ENCODE measurements at places on chromosomes 13 and 19. TPM values are rescaled to one million over a fixed set of nuclear protein-coding genes. Genes with fewer than 3 reads are reported as not detected.

DNA sequence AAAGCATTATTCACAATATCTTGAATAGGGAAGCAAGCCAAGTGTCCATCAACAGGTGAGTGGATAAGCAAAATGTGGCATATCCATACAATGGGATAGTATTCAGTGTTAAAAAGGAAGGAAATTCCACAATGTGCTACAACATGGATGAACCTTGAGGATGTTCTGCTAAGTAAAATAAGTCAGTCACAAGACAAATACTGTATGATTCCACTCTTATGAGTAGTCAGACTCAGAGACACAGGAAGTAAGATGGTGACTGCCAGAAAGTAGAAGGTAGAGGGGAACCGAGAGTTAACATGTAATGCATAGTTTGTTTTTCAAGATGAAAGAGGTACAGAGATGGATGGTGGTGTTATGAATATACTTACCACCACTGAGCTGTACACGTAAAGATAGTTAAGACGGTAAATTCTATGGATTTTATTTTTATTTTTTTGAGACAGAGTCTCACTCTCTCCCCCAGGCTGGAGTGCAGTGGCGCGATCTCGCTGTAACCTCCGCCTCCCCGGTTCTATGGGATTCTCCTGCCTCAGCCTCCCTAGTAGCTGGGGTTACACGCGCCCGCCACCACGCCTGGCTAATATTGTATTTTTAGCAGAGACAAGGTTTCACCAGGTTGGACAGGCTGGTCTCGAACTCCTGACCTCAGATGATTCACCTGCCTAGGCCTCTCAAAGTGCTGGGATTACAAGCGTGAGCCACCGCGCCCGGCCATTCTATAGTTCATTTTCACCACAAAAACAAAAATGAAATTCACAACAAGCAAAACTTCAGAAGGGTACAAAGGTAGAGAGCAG, 1.0 kb upstream of the CHAMP1 start:
- no peaks in the 10 kb centered on the region for H3K27me3 ChIP-seq
- no peaks in the 10 kb centered on the region for H3K36me3 ChIP-seq
- no peak for DNase-seq
- peaks cover 15% of the 10 kb centered on the region for H3K4me1 ChIP-seq
- peak overlapping the region; percentile 80 for H3K4me3 ChIP-seq
- H3K27ac ChIP-seq, result peak overlapping the region; percentile 87

DNA sequence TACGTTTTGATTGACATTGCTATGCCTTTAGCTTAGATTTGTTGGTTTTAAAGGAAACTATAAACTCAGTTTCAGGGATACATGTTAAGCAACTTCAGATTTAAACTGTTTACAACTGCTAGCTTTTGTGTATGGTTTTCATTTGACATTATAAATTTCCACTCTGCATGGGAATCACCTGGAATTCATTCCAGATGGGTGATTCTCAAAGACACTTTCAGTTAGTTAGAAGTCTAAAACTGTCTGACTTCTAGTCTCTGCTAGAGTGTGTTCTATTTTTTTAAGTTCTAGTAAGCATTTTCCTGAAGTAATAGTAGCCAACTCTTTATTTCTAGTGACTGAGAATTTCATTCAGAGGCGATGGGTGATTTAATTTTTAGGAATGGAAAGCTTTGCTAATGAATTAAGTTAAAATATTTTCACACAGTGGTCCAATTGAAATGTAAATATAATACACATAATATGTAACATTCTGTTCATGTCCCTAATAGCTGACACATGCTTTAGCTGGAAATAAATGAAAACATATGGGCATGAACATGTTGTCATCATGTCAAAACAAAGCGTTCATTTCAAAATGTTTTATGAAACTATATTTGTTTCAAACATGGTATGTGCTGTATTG, 58.3 kb upstream of the CSNK1A1L start:
- DNase-seq, result no peak
- H3K27me3 ChIP-seq, result no peaks in the 10 kb centered on the region
- no peaks in the 10 kb centered on the region for H3K4me1 ChIP-seq
- H3K36me3 ChIP-seq, result no peaks in the 10 kb centered on the region
- H3K27ac ChIP-seq, result no peak overlapping the region

ZNF792 gene
- total RNA-seq, result 2.2 TPM

- H3K4me3 ChIP-seq, result no peak overlapping the region
- H3K4me1 ChIP-seq, result no peaks in the 10 kb centered on the region
- H3K36me3 ChIP-seq, result no peaks in the 10 kb centered on the region
- H3K27ac ChIP-seq, result no peak overlapping the region
Observed at GRCh38 chr13:93289842-93290241, 63.2 kb downstream of the GPC6 start.

PEAK3 gene
- total RNA-seq, result not detected

RXFP2 gene
- total RNA-seq, result not detected

SIGLEC10 gene
- 0.87 TPM for total RNA-seq

SIGLEC8 gene
- not detected for total RNA-seq

SYCN gene
- not detected for total RNA-seq

DNA sequence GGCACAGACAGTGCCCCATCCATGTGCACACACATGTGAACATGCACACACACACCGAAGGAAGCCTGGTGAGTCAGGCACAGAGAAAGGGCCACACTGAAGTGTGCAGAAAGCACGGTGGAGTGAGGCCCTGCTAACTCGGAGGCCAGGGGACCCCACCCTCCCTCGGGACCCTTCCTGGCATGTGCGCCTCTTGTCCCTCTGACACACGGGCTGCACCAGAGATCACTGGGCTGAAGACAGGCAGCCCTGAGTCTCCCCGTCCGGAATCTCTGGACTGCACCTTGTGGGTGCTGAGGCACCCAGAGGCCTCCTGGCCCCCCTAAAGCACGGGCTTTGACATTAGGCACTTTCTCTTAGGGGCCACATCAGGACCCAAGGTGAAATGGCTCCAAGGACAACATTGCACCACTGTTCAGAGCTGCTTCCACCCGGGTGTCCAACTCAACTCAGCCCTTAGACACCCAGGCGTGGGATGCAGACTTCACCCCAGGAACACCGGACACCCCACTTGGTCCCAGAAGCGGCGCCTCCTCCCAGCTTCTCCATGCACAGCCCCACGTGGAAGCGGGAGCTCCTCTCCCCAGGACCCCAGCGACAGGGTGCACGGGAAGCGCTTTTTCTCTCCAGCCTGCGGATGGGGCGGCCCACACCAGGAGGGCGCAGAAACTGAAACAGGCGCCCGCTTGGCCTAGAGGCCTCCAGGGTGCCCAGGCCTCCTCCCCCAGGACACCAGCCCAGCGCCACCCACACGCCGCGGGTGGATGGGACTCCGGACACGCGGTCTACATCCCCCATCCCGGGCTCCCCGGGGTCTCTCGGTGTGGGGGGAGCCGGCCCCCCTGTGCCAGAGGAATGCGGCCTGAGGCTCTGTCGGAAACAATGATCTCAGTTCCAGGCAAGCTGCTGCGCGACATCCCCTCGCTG, 90.2 kb downstream of the SPACA7 start:
- DNase-seq, result no peak
- H3K36me3 ChIP-seq, result no peaks in the 10 kb centered on the region
- H3K27ac ChIP-seq, result no peak overlapping the region
- no peak overlapping the region for H3K4me3 ChIP-seq
- no peaks in the 10 kb centered on the region for H3K4me1 ChIP-seq
- H3K27me3 ChIP-seq, result no peaks in the 10 kb centered on the region

GRCh38 chr19:39602224-39602623, at the start of gene LGALS13:
Gene LGALS13, plus strand, starts transcription at chr19:39602524. Its CDS starts 45 bp downstream, at chr19:39602569.
- no peaks in the 10 kb centered on the region for H3K36me3 ChIP-seq
- H3K4me1 ChIP-seq, result no peaks in the 10 kb centered on the region
- DNase-seq, result no peak
- H3K27ac ChIP-seq, result no peak within 1 kb of the TSS
- H3K27me3 ChIP-seq, result peaks cover 4% of the 10 kb centered on the region
- no peak within 1 kb of the TSS for H3K4me3 ChIP-seq

PPAN gene
- 35.4 TPM for total RNA-seq

DNA sequence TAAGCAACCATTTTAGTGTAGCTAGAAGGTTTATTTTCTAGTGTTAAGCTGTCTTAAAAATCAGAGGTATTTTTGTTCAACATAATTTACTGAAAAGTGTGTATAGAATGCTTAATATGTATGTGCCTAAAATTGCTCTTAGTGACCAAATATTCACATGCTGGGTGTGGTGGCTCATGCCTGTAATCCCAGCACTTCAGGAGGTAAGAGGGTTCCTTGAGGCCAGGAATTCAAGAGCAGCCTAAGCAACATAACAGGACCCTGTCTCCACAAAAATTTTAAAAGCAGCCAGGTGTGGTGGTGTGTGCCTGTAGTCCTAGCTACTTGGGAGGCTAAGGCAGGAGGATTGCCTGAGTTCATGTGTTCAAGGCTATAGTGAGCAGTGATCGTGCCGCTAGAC, 120.9 kb upstream of the FRY start:
- peaks cover 21% of the 10 kb centered on the region for H3K4me1 ChIP-seq
- H3K36me3 ChIP-seq, result no peaks in the 10 kb centered on the region
- DNase-seq, result no peak
- no peaks in the 10 kb centered on the region for H3K27me3 ChIP-seq
- no peak overlapping the region for H3K4me3 ChIP-seq

- peak overlapping the region; percentile 99 for H3K4me3 ChIP-seq
- H3K36me3 ChIP-seq, result no peaks in the 10 kb centered on the region
- no peak for DNase-seq
- no peaks in the 10 kb centered on the region for H3K27me3 ChIP-seq
- H3K27ac ChIP-seq, result peak overlapping the region; percentile 89
Observed at GRCh38 chr19:11598103-11598483, 810 bp downstream of the ZNF627 start.

POU4F1 gene
- not detected for total RNA-seq

RFPL4AL1 gene
- not detected for total RNA-seq

GRCh38 chr13:44908266-44908665, 81.0 kb downstream of the NUFIP1 start:
- no peak overlapping the region for H3K27ac ChIP-seq
- H3K4me3 ChIP-seq, result no peak overlapping the region
- peaks cover 36% of the 10 kb centered on the region for H3K4me1 ChIP-seq
- no peaks in the 10 kb centered on the region for H3K36me3 ChIP-seq
- no peak for DNase-seq

SPTBN4 gene
- 3.8 TPM for total RNA-seq

GRCh38 chr13:97366172-97366688, 67.7 kb upstream of the RAP2A start:
- H3K36me3 ChIP-seq, result peaks cover 18% of the 10 kb centered on the region
- peaks cover 22% of the 10 kb centered on the region for H3K4me1 ChIP-seq
- no peaks in the 10 kb centered on the region for H3K27me3 ChIP-seq
- DNase-seq, result no peak
- H3K4me3 ChIP-seq, result no peak overlapping the region

GRCh38 chr13:72457151-72457550, 270.3 kb downstream of the MZT1 start:
- no peak overlapping the region for H3K4me3 ChIP-seq
- no peaks in the 10 kb centered on the region for H3K36me3 ChIP-seq
- no peaks in the 10 kb centered on the region for H3K27me3 ChIP-seq
- no peaks in the 10 kb centered on the region for H3K4me1 ChIP-seq
- no peak for DNase-seq

GRCh38 chr19:4295972-4296771, 6.0 kb downstream of the TMIGD2 start:
- H3K27me3 ChIP-seq, result peaks cover 15% of the 10 kb centered on the region
- no peak overlapping the region for H3K27ac ChIP-seq
- no peaks in the 10 kb centered on the region for H3K4me1 ChIP-seq
- H3K4me3 ChIP-seq, result no peak overlapping the region
- no peak for DNase-seq

- H3K4me3 ChIP-seq, result no peak overlapping the region
- H3K27me3 ChIP-seq, result no peaks in the 10 kb centered on the region
- H3K36me3 ChIP-seq, result no peaks in the 10 kb centered on the region
- no peaks in the 10 kb centered on the region for H3K4me1 ChIP-seq
- DNase-seq, result no peak
- H3K27ac ChIP-seq, result no peak overlapping the region
Observed at GRCh38 chr19:33419788-33420130, 46.2 kb downstream of the CEBPG start.

GRCh38 chr19:54137699-54138488, at the start of gene CNOT3:
Gene CNOT3, plus strand, starts transcription at chr19:54137762. Its CDS starts 5,217 bp downstream, at chr19:54142979.
- no peaks in the 10 kb centered on the region for H3K27me3 ChIP-seq
- peak within 1 kb of the TSS; percentile 100 for H3K27ac ChIP-seq
- H3K4me1 ChIP-seq, result peaks cover 29% of the 10 kb centered on the region
- H3K36me3 ChIP-seq, result peaks cover 12% of the 10 kb centered on the region

GRCh38 chr19:46073268-46073922, 32.6 kb upstream of the IGFL4 start:
- H3K27me3 ChIP-seq, result peaks cover 47% of the 10 kb centered on the region
- no peak for DNase-seq
- no peaks in the 10 kb centered on the region for H3K36me3 ChIP-seq
- H3K4me3 ChIP-seq, result no peak overlapping the region
- no peaks in the 10 kb centered on the region for H3K4me1 ChIP-seq

DNA sequence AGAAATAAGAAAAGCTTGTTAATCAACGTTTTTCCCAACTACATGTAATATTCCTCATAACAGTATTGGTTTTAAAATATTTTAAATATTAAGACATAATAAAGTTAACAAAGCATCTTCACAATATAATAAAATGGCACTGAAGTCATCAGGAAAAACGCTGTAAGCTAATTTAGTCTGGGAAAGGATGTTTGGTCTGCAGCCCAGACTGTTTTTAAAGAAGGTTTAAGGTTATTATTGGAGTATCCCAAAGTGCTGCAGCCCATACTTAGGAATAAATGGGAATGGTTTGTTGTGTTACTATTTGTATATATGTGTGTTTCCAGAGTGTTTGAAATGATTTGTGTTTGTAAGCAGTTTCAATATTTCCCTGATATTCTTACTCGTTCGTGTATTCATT, 192.8 kb upstream of the MAB21L1 start:
- no peak for DNase-seq
- H3K4me3 ChIP-seq, result no peak overlapping the region
- no peak overlapping the region for H3K27ac ChIP-seq
- no peaks in the 10 kb centered on the region for H3K27me3 ChIP-seq
- H3K4me1 ChIP-seq, result no peaks in the 10 kb centered on the region

- no peaks in the 10 kb centered on the region for H3K27me3 ChIP-seq
- H3K27ac ChIP-seq, result peak overlapping the region; percentile 98
- H3K4me1 ChIP-seq, result peaks cover 26% of the 10 kb centered on the region
- no peaks in the 10 kb centered on the region for H3K36me3 ChIP-seq
Observed at GRCh38 chr19:47230054-47230920, 712 bp downstream of the BBC3 start.

Measured in gastrocnemius medialis (tissue), 4 donors.